NCI-H1436 treated with DMSO at 0.1 percent for 48 hours (cell line): ENCODE measurements at places on chromosomes 2 and 18.

DNA sequence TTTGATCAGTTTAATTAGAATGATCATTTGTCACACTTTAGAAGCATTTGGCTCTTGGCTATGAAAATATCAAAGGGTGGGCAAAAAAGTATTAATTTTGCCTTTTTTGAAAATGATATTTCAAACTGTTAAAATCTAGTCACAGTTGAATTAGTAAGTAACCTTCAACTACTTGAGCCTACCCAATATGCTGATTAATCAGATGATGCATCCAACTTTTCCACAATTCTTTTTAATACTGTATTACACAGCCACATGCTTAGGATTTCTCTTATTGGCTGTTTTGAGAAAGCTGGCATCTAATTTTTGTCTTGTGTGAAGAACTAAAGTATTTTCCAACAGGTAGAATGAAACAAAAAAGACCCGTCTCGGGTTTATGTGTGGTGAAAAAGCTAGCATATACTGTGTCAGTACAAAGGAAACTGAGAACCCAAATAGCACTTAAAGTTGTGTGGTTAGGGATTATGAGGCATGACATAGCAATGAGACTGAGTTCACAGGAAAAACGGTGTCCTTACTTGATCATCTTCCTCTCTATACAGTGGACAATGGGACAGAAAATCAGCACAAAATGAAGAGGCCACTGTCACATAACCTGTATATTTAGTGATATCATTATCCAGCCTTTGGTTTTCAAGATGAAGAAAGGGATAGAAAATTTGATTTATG is 11.7 kb downstream of the OSBPL6 start:
- no peak for DNase-seq

DNA sequence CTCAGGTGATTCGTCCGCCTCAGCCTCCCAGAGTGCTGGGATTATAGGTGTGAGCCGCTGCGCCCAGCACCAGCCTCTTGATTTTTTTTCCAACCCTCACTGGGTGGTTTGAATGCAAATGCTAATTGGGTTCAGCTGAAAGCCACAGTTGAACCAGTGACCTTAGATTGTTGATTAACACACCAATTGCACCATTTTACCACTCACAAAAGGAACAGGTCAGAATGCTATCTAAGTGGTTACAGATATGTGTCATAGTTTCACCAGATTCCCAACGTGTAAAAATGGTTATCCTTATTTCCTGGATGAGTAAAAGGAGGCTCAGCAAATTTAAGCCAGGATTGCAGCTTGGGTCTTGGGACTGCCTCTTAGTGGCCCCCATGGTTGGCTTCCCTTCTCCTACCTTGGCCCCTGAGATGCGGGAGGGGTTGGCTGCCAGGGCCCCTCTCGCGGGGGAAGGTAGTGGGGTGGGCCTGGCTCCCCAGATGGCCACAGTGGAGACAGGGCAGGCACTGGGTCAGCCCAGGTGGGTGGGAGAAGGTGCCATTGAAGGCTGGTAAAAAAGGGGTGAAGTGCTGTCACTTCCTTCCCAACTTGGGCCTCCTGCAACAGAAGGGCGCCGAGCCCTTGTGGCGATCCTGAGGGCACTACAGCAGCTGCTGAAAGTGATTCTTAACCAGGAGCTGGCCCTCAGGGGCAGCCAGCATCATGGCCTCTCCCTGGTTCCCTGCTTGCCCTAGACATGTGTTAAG is 164.9 kb upstream of the HAAO start:
- DNase-seq: no peak

- no peak for DNase-seq
Observed at GRCh38 chr18:8480506-8481328, 128.5 kb upstream of the RAB12 start.

GRCh38 chr2:176161825-176162626 is 4.9 kb downstream of the HOXD3 start:
- DNase-seq: no peak

DNA sequence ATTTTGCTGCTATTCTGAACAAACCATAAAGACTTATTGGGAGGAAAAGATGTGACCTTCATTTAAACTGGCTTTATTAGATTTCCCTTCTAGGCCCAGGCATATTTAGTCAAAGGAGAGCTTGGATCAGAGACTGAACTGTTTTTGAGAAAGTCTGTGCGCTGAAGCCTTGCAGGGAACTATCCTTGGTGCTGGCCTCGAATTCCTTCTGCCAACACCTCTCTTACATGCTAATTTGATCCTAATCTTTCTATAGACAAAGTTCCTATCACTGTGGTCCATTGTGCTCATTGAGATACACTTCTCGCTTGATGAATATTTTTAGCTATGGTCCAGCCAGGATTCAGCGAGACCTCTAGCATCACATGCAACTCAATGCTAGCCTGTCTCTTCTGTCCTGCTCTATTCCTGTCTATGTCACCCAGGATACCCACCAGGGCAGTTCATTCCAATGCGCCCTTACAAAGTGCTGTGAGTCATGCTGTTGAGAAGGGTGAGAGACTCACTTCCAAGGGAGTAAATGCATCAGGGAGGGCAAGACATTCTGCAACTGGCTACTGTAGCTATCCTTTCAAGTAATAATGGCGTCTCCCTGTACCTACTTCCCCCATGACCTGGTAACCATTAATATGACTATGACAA is 356.7 kb upstream of the LYPD1 start:
- no peak for DNase-seq

DNA sequence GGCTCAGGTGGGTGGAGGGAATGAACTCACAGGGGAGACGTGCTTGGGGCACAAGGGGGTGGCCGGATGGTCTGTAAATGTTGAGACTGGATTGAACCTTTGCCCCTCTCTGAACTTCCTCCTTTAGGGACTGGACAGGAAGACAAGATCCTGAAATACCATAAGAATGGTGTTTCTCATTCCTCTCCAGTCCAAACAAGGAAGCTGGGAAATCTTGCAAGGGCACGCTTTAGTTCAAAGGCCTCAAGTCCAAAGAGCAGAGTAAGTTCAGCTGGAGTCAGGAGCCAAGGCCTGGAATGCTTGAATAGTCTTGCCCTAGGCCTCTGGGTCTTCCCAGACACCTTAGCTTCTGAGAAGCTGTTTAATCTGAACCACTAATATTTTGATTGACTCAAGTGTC is 52.4 kb upstream of the SIX3 start:
- DNase-seq: no peak

GRCh38 chr18:52289392-52289791 is 50.6 kb upstream of the DCC start:
- DNase-seq: no peak

- DNase-seq: no peak
Observed at GRCh38 chr2:221388891-221389290, 183.2 kb downstream of the EPHA4 start.

- DNase-seq: no peak
Observed at GRCh38 chr18:31631526-31631925, 39.8 kb downstream of the TTR start.

DNA sequence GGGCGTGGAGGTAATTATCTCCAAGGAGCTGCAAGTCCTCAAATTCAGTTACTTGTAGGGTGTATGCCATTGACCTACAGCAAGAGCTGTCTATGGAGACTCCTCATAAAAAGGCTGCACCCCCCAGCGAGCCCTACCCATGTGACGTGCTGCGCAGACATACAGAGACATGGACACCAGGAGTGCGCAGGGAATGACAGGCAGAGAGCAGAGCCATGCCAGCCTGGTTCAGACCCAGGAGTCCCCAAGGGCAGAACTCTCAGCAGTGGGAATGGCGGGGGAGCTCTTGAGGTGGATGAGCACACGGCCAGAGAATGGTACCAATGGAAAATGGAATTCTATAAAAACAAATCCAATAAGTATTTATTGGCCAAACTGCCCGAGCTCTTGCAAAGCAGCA is 310.1 kb downstream of the MYCN start:
- DNase-seq: no peak

- DNase-seq: no peak
Observed at GRCh38 chr18:3266062-3266608, 4.2 kb downstream of the MYL12B start.

- DNase-seq: no peak
Observed at GRCh38 chr2:158179660-158180059, 78.0 kb downstream of the UPP2 start.

DNA sequence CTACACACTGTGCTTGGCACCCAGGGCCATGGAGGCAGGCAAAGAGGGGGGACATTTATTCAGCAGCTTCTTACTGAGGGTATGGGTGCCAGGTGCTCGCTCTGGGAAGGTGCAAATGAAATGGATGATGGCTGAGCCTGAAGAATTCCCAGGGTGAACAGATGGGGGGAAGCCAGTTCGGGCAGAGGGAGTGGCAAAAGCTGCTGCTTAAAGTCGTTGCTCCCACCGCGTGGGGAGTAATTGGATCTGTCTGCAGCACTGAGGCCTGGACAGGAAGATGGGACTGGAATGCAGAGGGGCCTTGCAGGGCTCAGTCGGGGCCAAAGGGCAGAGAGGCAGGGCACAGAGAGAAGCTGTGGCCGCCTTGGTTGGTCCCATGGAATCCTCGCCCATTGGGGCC is 51.2 kb downstream of the NEDD4L start:
- DNase-seq: no peak

DNA sequence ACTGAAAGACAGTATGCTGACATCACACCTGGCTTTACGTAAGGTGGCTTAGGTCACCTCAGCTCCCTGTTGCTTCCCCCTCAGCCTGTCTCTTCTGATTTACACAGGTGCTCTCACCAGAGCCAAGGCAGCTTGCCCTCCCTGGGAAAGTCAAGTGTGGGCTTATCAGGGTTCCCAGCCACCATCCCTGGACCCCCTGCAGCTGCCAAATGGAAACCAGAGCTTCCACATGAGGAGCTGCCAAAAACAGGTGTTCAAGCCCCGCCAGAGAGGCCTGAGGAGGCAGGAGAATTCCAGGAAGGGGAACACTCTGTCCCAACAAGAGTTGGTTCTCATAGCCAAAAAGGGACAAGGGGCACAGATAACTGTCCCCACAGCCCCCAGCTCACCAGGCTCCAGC is 266.7 kb downstream of the ATAD2B start:
- no peak for DNase-seq

DNA sequence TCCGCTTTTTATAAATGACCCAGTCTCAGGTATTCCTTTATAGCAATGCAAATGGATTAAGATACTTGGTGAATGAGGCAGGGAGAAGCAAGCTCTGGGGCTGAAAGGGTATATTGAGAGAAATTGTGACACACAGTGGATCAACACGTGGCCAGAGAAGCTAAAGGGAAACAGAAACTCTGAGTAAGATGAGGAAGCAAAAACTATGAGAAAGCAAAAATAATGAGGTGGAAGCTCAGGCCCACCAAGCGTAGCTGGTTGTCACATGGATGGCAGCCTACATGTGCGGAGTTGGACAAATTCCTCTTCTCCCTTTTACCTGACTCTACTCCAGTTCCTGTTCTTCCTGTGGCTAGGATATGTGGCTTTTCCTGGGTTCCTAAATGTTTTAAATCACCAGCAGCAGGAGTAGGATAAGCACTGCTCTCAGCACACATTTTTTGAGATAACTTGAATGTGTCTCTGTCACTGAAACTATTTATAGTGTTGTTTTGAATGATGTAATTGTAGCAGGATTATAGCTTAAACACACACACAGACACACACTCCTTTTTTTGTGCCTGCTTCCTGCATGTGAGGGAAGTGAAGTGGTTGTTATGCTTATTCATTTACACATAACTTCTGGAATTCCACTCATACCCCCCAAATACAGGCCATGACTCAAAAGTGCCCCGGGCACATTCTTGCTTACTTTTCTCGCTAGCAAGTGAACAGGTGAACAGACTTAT is 30.1 kb upstream of the EPC2 start:
- DNase-seq: no peak

- DNase-seq: no peak
Observed at GRCh38 chr2:11746376-11746806, at the start of gene LPIN1. TSS of gene LPIN1 (plus strand) at chr2:11746632. CDS start at chr2:11765542, 18,910 bp downstream.

- DNase-seq: no peak
Observed at GRCh38 chr2:135246711-135247270, 194.7 kb downstream of the RAB3GAP1 start.

GRCh38 chr2:64342195-64343099 is 111.5 kb upstream of the LGALSL start:
- no peak for DNase-seq

- DNase-seq: no peak
Observed at GRCh38 chr18:43744960-43745745, 467.9 kb upstream of the SYT4 start.

GRCh38 chr2:48346124-48346536 is 183.8 kb upstream of the STON1 start:
- DNase-seq: no peak

- no peak for DNase-seq
Observed at GRCh38 chr2:173922760-173923159, 42.4 kb downstream of the SP3 start.

DNA sequence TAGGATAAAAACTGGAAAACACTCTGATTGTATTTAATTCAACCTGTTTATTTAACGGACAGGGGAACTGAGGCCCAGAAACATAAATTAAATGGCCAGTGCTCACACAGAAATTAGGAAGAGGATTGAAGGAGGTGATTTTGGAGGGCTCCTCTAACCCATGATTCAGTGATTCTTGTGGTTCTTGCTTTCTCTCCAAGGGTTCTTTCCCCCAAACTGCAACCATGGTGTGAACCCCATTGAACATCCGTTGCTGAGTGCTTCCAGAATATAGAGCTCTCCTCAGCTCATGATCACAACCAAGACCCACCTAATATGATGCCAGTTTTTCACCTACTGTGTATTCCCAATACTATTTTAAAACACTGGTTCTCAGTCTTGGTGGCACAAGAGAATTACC is 41.4 kb downstream of the BMP10 start:
- DNase-seq: no peak

DNA sequence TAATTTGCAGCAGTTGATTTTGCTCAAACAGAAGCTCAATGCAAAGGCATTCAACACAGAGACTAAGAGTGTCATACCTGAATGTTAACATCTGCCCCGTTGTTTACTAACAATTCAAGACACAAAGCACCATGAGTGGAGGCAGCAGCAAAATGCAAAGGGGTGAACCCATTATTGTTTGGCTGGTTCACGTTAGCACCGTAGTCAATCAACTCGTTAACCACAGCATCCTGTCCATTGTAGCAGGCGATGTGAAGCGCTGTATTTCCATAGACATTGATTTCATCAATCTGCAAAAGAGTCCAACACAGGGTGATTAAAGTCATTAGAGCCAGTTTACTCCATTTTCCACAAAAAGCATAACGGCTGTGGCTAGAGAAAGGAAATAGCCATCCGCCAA is 189.3 kb downstream of the ANKRD44 start:
- DNase-seq: no peak

DNA sequence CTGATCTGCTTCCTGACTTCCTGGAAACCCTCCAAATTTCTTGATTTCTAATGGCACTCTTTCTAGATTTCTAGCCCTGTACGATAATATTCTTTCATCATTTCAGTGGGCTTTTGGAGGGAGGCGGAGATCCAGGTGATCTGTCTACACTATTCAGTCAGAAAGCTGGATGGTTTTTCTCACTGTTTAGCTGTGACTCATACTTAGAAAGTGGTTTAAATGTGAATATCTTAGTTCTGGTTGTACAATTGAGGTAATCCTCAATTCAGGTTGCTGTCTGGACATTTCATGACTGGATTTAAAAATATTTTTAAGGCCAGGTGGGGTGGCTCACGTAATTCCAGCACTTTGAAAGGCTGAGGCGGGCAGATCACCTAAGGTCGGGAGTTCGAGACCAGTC is 20.8 kb downstream of the SEH1L start:
- no peak for DNase-seq
